GM12892 (cell line): ENCODE measurements at places on chromosomes 11 and 22.

- no peak for DNase-seq
Observed at GRCh38 chr11:70820712-70821111, 422.4 kb downstream of the CTTN start.

GRCh38 chr11:74460481-74461154, 6.7 kb downstream of the KCNE3 start:
- no peak for DNase-seq

- no peak for DNase-seq
Observed at GRCh38 chr22:46290843-46291785, 5.6 kb upstream of the GTSE1 start.

GRCh38 chr22:50704510-50705218, 32.0 kb downstream of the SHANK3 start:
- DNase-seq: no peak

GRCh38 chr22:42877158-42877557, 20.1 kb upstream of the ARFGAP3 start:
- no peak for DNase-seq

DNA sequence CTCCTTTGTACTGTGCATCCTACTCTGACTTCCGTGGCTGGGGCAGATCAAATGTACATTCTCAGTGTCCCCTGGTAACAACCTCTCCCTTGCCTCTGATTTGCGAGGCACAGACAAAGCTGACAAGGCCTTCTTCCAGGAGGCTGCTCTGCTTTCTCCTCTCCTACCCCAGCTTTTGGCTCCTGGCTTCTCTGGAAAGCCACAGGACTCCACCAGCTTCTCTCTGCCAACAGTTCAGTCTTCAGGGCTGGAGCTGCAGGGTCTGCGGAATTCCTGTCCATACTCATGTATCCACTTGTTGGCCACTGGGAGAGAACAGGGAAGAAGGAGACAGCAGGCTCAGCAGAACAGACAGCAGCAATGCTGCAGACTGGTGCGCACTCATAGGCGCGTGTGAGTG, 44.4 kb downstream of the P4HA3 start:
- DNase-seq: no peak

- DNase-seq: no peak
Observed at GRCh38 chr11:73726825-73727224, 34.0 kb downstream of the RAB6A start.

GRCh38 chr22:39472570-39473556, 16.1 kb downstream of the MGAT3 start:
- no peak for DNase-seq

DNA sequence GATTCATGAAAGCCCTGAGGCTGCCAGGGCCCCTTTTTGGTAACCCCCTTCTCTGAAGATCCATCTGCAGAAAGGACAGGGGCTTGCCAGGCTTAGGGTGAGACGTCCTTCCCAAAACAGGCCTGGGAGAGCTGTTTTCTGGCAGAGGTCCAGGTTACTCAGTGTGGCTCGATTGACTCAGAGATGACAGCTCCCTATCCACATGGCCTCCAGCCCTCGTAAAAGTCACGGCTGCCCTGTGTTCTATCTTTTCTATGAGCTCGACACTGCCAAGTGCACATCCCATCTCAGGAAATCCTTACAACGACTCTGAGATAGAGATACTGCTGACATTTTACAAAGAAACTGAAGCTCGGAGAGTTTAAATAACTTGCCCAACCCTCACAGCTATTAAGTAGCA, 20.4 kb downstream of the ADAMTS8 start:
- DNase-seq: no peak

DNA sequence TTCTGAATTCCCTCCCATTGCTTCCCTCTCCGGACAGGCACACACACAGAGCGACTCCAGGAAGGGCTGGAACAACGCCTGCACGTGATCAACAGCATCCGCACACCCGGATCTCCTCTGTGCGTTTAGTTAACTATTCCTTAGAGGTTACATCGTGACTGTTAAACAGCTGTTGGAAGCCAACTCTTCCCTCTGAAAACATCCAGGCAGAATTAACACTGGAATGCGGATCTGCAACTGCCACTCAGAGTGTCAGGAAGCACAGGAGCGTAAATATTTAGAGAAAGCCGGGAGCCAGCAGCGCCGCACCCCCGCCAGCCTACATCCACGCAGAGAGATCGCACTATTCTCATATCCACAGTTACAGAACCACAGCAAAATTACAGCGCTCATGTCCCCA, 46.2 kb downstream of the SHANK2 start:
- DNase-seq: no peak

GRCh38 chr11:11977206-11977938, 31.1 kb downstream of the DKK3 start:
- no peak for DNase-seq

- no peak for DNase-seq
Observed at GRCh38 chr11:60122414-60123036, 34.1 kb downstream of the MS4A2 start.

DNA sequence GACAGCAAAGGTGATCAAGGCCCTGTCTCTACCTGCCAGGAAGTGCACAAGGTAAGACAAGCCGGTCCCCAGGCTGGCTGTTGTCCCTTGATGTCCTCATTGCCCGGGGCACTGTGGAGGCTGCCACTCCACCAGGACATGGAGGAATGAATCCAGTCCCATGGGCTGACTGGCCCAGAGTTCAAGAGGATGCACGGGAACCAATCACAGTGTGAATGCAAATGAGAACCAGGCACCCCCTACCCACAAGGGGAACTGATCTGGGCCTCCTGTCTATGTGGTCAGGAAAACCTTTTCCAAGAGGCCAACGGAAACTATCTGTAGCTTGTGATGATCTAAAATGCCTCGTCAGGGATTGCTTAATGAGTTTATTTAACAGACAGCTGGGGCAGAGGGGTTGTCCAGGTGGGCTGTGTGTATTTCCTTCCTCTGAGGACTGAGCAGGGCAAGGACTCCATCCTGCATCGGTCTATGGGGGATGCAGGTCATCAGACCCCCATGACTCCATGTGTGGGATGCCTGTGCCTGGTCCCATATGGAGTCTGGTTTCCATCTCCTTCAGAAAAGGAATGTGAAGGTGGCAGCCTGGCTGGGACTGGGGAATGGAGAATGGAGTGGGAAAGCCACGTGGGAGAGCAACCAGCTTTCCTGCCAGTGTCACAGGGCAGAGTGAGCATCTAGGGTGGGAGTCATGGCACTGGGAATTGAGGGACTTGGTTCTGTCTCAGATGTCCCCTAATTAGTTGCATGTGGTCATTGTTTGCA, 60.5 kb downstream of the CD82 start:
- DNase-seq: no peak

GRCh38 chr11:34318111-34319037, 39.4 kb downstream of the ABTB2 start:
- no peak for DNase-seq

- DNase-seq: no peak
Observed at GRCh38 chr11:17496406-17496805, 19.8 kb upstream of the ABCC8 start.

DNA sequence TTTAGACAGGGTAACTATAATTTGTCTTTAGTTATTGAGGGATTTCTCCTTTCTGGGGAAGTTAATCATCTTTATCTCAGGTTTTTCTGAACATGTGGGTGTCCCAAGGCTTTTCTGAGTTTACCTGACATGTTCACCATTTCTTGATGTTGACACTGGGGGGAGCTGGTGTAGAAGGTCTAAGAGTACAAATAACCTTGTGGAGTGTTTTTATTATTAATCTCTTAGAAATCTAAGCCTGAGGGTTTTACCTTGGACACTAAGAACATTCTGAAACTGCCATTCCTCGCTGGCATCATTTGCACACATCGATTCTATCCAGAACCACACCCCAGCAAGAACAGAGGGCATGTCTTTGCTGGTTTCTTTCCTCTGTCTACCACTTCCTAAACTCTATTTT, 15.6 kb upstream of the C11orf91 start:
- DNase-seq: no peak

- DNase-seq: no peak
Observed at GRCh38 chr22:38724926-38725571, 19.3 kb downstream of the GTPBP1 start.

DNA sequence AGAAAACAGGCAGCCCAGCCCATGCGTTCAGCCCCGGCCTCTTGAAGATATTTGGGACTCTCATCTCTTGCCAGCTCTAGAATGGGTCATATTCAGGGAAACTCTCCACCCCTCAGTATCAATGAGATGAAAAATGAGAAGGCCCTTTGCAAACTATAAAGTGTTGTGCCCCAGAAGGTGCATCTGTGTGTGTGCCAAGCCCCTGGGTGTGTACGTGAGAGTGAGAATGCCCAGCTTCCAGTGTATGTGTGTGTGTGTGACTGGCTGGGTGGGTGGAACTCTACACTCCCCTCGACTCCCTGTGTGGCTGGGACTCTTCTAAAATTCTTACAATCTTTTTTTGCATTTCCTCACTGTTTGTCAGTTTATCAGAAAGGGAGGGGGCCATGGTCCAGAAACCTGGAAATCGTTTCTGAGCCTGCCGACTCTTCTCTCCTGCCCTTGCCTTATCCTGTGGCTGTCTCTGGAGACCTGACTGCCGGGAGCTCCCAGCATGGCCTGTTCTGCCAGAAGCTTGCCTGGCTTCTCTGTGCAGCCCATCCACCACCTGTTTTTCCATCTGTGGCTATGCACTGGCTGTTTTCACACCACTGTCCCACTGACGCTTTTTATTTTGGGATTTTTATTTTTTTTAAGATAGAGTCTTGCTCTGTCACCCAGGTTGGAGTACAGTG, 1.2 kb downstream of the P2RY6 start:
- DNase-seq: no peak

GRCh38 chr11:126722956-126723664, 277.5 kb downstream of the KIRREL3 start:
- no peak for DNase-seq

DNA sequence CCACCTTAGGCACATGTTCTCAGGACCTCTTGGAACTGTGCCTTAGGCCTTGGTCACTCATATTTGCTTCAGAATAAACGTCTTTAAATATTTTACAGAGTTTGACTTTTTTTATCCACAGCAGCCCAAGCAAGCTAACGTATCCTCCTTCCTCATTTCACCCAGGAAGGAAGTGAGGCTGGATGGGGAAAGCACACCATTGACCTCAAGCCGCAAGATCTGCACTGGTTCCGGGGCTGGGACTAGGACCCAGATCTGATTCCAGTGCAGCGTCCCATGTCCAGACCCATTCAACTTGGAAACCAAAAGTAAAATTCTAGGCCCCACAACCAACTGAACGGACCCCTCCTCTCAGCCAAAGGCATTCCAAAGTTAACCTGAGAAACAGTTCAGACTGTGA, 2.4 kb upstream of the LGALS12 start:
- DNase-seq: no peak

DNA sequence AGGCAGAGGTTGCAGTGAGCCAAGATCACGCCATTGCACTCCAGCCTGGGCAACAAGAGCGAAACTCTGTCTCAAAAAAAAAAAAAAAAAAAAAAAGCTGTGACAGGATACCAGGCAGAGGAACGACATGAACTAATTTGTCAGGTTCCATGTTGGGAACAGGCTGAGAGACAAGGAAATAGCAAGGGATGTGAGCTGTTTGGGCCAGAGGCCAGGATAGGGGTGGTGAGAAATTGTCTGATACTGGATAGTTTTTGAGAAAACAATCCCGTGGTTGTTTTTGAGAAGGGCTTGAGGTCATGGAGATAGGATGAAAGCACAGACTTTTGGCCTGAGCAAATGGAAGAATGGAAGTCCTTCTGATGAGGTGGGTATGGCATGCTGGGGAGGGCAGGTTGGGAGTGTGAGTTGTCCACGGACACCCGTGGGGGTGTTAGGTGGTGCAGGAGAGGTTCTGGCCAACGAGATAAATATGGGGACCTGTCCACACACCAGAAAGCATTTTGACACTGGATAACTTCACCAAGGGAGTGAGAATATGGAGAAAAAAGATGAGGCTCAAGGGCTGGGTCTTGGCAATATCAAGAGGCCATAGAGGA, 13.7 kb downstream of the PIWIL3 start:
- DNase-seq: no peak

DNA sequence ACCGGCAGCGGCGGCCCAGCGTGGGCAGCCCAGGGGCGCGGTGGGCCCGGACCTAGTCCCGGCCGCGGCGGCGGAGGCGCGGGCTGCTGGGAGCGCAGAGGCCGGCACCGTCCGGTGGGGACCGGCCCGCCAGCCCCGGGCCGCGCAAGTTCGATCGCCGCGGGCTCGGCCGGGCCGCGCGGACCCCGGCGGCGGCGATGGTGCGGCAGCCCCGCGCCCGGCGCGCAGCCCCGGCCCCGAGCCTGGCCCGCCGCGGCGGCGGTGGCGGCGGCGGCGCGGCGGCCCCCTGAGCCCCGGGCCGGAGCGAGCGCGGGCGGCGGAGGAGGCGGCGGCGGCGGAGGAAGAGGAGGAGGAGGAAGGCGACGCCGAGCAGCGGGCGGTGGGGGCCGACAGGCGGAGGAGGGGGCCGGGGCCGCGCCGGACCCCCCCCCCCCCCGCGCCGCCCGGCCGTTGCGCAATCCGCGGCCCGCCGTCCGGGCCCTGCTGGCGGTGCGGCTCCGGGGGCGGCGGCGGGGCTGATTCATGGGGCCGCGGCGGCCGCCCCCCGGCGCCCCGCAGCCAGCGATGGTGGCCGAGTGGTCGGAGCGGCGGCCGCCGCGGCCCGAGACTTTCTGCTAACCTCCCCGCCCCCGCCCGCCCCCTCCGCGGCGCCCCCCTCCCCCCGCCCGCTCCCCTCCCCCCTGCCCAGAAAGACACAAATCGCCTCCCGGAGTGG, 1251.9 kb downstream of the BRD1 start:
- DNase-seq: no peak

- no peak for DNase-seq
Observed at GRCh38 chr11:15969281-15969680, 387.1 kb downstream of the SOX6 start.

DNA sequence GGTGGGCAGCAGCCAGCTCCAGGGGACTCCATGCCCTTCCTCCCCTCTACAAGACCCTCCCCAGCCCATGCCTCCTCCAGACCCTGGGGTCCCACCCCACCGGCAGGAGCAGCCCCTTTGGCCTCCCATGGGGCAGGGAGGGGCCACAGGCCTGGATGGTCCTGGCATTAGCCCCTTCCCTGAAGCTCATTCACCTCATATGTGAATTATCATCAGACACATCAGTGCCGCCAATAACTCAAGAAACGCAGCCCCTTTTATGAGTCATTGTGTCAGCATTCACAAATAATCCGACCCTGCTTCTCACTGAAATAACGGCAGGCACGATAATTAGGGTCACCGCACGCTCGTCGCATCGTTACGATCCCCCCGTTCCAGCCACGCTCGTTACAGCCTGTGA, 124.2 kb downstream of the BRD1 start:
- no peak for DNase-seq

DNA sequence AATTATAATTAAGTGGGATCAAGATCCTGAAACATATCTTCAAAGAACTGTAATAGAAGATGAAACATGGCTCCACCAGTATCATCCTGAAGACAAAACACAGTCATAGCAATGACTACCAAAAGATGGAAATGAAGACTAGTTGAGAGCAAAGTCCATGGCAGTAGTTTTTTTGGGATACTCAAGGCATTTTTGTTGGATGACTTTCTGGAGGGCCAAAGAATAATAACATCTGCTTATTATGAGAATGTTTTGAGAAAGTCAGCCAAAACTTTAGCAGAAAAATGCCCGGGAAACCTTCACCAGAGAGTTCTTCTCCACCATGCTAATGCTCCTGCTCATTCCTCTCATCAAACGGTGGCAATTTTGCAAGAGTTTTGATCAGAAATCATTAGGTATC, 809.4 kb upstream of the RAG2 start:
- DNase-seq: no peak
